ENCODE measurements at places on chromosomes 11 and 22. TPM values are rescaled to one million over a fixed set of nuclear protein-coding genes. Genes with fewer than 3 reads are reported as not detected.

RHOD gene
- 1.5 TPM for total RNA-seq

SLC35E4 gene
- total RNA-seq = 6.8 TPM

P2RX3 gene
- not detected for total RNA-seq

IGF2 gene
- total RNA-seq = 10.7 TPM

OR10D3 gene
- total RNA-seq = not detected

OR4X1 gene
- total RNA-seq = not detected

CDHR5 gene
- total RNA-seq = not detected

APOL3 gene
- 32.7 TPM for total RNA-seq

MPZL2 gene
- 6.1 TPM for total RNA-seq

TSSK2 gene
- total RNA-seq = not detected

ADAMTS15 gene
- not detected for total RNA-seq

RASSF7 gene
- total RNA-seq = 19.8 TPM

TTC36 gene
- 0.38 TPM for total RNA-seq

DNAL4 gene
- 8.9 TPM for total RNA-seq

CAPN5 gene
- 1.0 TPM for total RNA-seq

APOBEC3H gene
- 11.6 TPM for total RNA-seq

GRIK4 gene
- total RNA-seq = not detected

C1QTNF5 gene
- total RNA-seq = not detected

CWF19L2 gene
- 13.9 TPM for total RNA-seq

TRIM51 gene
- total RNA-seq = not detected

CCDC34 gene
- total RNA-seq = 22.0 TPM

VSIG10L2 gene
- not detected for total RNA-seq

UCP3 gene
- 1.6 TPM for total RNA-seq

OR5M3 gene
- total RNA-seq = not detected

LRRC56 gene
- 1.8 TPM for total RNA-seq

MUC5AC gene
- not detected for total RNA-seq

IGSF9B gene
- 20.0 TPM for total RNA-seq

NLRX1 gene
- total RNA-seq = 18.2 TPM

DGCR6 gene
- total RNA-seq = 1.4 TPM

BUD13 gene
- total RNA-seq = 33.6 TPM

PAAF1 gene
- total RNA-seq = 26.8 TPM

BAIAP2L2 gene
- 0.32 TPM for total RNA-seq
